Glutamatergic neuron (in vitro differentiated cells): ENCODE measurements at places on chromosomes 2 and 18.
A peak's percentile ranks its signal among the peaks of the same experiment; 100 is the strongest.

DNA sequence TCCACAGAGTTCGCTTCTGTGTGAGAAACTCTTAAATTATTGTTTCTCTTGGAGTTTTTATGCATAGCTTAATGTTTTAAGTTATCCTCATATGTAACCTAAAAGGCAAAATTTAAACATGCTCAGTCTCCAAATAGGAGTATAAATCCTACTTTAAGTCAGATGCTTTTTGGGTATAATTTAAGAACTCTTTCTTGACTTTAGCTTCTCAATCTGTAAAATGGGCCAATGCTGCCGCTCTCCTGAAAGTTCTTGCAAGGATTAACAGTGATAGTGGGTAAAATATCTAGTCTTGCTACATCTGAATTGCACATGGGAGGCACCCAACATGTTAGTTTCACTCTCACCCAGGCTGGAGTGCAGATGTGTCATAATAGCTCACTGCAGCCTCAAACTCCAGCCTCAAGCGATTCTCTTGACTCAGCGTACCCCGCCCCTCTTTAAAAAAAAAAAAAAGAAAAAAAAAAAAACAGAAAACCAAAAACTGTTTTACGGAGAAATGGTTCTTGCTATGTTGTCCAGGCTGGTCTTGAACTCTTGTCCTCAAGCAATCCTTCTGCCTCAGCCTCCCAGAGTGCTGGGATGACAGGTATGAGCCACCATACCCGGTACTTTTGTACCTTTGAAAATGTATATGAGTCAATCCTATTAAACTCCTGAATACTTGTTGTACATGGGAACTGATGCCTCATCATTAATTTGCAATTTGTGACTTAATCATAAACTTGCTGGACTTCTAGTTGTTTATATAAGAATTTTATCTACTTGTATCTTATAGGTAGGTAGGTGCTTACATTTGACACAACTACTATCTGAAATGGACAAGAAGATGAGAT, 1.8 kb downstream of the FBXO48 start:
- no peak for DNase-seq

DNA sequence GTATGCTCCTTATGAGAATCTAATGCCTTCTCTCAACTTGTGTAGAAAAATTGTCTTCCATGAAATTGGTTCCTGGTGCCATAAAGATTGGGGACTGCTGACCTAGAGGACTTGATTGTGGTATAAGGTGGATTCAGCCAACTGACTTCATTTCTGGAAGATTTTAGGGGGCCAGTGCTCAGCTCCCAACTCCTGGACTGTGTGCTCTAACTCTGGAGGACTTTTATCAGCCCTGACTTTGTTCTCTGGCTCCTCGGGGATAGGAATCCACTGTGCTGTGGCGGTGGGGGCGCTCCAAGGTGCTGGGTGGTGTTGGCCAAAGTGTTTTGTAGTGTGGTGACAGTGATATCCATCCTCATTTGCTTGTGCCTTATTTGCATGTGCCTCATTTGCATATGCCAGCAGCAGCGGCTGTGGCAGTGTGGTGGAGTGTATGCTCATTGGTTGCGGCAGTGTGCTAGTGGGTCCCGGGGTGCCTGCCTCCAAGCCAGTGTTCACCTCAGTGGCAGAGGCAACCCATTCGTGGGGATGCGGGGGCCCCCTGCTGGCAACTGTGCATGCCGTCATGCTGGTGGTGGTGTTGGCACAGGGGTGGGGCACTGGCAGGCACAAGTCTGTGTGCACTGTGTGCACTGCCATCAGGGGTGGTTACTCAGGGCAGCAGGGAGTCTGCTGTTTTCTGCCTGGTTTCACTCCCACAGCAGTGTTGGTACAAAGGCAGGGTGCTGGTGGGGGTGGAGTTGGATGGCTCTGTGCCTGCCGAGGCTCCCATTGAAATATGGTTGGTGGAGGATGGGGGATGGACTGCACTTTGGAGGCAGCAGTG, 19.6 kb downstream of the EHBP1 start:
- DNase-seq, result peak; percentile 33

- DNase-seq, result no peak
These were observed 142.6 kb upstream of the ALKAL2 start for GRCh38 chr2:430291-431040.

- DNase-seq, result no peak
These were observed 68.2 kb downstream of the MAP4K3 start for GRCh38 chr2:39368846-39369245.

- DNase-seq, result no peak
These were observed 17.9 kb downstream of the STK17B start for GRCh38 chr2:196153480-196153879.

DNA sequence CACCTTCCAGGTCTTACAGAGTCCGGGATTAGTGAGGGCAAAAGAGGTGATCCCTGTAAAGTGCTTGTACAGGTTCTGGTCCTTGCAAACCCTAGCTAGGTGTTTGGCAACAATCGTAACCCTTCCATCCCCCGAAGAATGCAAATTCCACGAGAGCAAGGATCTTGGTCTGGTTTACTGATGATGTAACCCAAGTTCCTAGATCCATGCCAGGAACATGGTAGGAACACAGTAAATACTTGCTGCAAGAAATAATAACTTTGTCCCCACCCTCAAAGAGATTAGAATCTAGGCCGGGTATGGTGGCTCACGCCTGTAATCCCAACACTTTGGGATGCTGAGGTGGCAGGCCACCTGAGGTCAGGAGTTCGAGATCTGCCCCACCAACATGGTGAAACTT, 6.8 kb upstream of the NEU2 start:
- DNase-seq, result no peak
